ENCODE measurements at places on chromosomes 3 and 15.

GRCh38 chr3:150875548-150875947, 29.7 kb downstream of the MINDY4B start:
- DNase-seq = no peak

DNA sequence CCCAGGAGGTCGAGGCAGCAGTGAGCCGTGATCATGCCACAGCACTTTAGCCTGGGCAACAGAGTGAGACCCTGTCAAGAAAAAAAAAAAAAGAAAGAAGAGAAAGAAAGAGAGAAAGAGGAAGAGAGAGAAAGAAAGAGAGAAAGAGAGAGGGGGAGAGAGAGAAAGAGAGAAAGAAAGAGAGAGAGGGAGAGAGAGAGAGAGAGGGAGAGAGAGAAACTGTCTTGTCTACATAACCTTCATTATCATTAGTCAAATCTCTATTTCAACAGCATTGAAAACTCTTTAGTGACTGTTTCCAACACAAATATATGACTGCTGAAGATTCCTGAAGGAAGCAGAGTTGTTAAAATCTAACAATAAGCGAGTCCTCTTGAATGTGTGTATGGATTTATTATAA, 304.3 kb downstream of the MAGI1 start:
- DNase-seq = no peak

DNA sequence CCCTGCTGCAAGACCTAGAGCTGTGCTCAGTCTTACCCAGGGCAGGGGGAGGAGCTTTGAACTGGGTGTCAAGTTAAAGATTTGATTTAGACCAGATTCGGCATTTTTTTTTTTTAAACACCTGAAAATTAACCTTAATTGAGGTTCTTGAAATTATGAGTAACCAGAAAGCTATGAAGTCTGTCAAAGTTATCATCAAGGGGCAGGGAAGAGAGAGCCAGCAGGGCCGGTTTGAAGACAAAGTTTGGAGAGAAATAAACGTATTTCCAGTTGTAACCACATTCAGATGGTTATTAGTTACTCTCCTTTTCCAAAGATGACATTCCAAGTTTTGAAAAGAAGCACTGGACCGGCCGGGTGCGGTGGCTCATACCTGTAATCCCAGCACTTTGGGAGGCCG, 12.0 kb downstream of the TMEM266 start:
- no peak for DNase-seq

DNA sequence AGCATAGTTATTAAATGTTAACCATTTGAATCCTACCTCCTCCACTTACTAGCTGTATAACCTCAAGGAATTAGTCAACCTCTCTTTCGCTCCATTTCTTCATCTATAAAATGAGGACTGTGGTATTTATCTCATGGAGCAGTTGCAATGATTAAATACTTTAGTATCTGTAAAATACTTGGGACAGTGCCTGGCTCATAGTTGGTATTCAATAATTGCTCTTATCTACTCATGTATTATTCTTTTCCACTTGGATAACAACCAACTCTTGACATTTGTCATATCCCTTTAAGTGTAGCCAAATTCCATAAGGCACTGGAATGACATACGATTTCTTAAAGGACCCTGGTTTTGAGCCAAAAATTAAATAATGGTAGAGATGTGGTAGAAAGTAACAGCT, 72.0 kb downstream of the FSIP1 start:
- no peak for DNase-seq

GRCh38 chr3:89368846-89369245, 261.4 kb downstream of the EPHA3 start:
- no peak for DNase-seq

- no peak for DNase-seq
Observed at GRCh38 chr15:56530157-56530556, 65.2 kb upstream of the MNS1 start.

- DNase-seq = no peak
Observed at GRCh38 chr3:154086286-154086685, 34.9 kb upstream of the ARHGEF26 start.

DNA sequence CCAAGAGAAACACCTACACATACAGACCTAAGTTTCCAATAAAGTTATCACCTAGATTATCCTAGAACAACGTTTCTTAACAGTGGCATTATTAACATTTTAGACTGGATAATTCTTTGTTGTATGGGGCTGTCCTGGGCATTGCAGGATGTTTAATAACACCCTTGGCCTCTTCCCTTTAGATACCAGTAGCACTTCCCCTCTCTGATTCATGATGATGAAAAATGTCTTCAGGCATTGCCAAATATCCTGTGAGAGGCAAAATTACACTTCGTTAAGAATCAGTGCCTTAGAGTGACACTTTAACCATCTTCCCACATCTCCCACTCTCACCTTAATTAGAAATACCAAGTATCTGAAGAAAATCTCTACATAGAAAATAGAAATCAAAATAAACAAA, 352.6 kb downstream of the CGGBP1 start:
- peak; percentile 24 for DNase-seq

GRCh38 chr3:14869917-14870782, 51.4 kb downstream of the FGD5 start:
- DNase-seq = no peak

DNA sequence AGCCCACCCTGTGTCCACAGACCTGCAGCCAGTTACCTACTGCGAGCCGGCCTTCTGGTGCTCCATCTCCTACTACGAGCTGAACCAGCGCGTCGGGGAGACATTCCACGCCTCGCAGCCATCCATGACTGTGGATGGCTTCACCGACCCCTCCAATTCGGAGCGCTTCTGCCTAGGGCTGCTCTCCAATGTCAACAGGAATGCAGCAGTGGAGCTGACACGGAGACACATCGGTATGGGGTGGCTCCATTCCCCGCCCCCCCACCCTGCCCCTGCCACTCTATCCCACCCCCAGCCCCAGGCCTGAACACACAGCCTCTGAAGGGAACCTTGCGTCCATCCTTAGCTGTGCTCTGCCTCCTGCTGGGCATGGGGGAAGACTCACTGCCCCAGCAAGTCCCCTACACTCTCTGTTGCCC, 73.2 kb downstream of the AAGAB start:
- no peak for DNase-seq

DNA sequence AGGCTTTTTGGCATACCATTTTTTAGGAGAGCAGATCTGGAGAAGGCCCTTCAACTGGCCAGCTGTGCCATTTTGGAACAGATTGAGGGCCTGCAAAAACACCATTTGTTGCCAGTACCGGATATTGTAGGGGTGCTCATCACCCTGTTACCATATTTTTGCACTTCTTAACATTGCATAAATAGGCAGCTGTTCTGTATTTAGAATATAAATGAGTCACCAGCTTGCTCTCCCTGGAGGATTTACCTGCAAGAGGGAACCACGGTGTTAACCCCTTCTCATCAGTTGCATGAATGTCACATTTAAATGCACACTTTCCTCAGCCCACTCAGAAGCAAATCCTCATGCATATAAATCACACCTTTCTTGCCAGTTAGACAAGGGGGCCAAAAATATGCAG, 435.6 kb downstream of the ROBO2 start:
- no peak for DNase-seq

GRCh38 chr3:176479248-176479647, 718.0 kb downstream of the TBL1XR1 start:
- DNase-seq = no peak
